ENCODE measurements at places on chromosomes 7 and 10.

GRCh38 chr7:64888901-64889685, 14.0 kb upstream of the ZNF273 start:
- H3K36me3 ChIP-seq, result no peaks in the 10 kb centered on the region
- H3K4me3 ChIP-seq, result peak overlapping the region; percentile 47
- peaks cover 47% of the 10 kb centered on the region for H3K4me1 ChIP-seq
- no peak for DNase-seq
- peak overlapping the region; percentile 7 for H3K27ac ChIP-seq

DNA sequence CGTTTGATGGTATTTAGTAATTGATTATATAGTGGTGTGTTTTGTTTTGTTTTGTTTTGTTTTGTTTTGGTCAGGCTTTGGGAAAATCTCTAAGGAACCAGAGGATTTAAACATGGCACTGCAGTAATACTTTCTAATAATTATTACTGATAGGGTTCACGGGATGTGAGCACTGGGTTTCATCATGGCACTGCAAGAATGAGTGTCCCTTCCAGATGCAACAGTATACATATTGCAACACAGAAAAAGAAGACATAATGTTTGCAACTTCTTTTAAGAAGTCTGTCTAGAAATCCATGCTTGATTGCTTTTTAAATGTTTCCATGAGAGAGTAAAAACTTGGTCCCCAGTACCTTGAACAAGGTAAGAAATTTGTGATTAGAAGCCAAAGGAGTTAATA, 2.2 kb upstream of the CDCA7L start:
- H3K4me3 ChIP-seq, result no peak overlapping the region
- peaks cover 18% of the 10 kb centered on the region for H3K4me1 ChIP-seq
- H3K27ac ChIP-seq, result no peak overlapping the region
- DNase-seq, result no peak

GRCh38 chr10:70940834-70941568, 52.6 kb upstream of the PCBD1 start:
- no peak overlapping the region for H3K27ac ChIP-seq
- no peak overlapping the region for H3K4me3 ChIP-seq
- no peaks in the 10 kb centered on the region for H3K4me1 ChIP-seq
- no peak for DNase-seq
- no peaks in the 10 kb centered on the region for H3K36me3 ChIP-seq

GRCh38 chr10:78942091-78942501, 126.7 kb upstream of the ZMIZ1 start:
- H3K27me3 ChIP-seq, result no peaks in the 10 kb centered on the region
- H3K27ac ChIP-seq, result no peak overlapping the region
- peaks cover 33% of the 10 kb centered on the region for H3K4me1 ChIP-seq
- no peaks in the 10 kb centered on the region for H3K36me3 ChIP-seq
- DNase-seq, result no peak

DNA sequence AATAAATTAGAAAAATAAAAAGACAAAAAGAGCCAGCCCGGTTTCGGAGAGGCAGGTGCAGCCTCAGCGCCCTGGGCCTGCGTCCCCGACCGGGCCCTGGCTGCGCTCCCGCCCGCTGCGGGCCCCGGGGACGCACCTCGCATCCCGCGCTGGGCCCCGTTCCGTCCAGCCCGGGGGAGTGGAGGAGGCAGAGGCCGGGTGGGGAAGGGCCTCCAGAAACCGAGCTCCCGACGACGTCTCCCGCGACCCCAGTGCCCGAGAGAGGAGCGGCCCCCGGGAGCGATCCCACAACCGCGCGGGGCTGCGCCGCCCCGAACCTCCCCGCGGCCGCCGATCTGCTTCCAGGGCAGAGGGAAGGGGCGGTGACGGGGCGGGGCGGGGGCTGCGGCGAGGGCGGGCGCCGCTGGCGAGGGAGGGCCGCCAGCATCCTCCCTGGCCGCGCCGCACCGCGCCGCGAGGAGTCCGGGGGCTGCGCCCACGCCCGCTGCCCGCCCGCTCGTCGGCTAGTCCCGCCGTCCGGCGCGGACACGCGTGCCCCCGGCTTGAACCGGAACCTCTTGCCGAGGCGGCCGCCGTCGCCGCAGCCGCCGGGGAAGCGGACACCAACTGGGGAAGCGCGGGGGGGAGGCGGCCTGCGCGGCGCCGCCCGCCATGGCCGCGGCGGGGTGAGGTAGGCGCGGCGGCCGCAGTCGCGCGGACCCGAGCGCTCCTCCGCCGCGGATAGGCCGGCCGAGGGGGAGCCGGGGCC, at the start of gene CCNY:
TSS of gene CCNY (plus strand) at position 426 of the 748 bp plus-strand sequence. CDS start 545 bp downstream, outside the sequence.
- H3K36me3 ChIP-seq, result no peaks in the 10 kb centered on the region
- DNase-seq, result peak; percentile 87
- H3K27ac ChIP-seq, result peak within 1 kb of the TSS; percentile 92

DNA sequence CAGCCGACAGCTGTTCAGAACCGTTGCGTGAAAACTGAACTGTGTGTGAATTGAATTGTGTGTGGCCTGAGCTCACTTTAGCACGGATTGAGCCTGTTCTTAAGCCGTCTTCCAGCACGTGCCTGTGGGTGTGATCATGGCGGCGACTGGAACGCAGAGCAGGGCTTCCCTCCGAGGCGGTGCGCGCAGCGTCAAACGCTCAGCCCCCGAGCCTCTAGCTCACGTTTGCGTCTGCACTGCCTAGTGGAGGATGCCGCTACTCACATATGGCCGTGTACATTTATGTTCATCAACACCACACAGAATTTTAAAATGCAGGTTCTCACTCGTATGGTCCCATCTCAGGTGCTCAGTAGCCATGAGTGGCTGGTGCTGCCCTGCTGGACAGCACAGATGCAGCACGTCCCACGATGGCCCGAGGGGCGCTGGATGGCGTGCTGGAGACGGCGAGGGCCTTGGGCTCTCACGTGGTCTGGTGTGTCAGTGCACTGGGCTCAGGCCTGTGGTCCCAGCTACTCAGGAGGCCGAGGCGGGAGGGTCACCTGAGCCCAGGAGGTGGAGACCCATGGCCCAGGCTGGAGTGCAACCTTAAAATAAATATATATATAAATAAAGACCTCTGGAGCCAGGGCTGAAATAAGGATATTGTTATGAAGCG, 22.0 kb downstream of the SUN1 start:
- no peaks in the 10 kb centered on the region for H3K4me1 ChIP-seq
- no peaks in the 10 kb centered on the region for H3K27me3 ChIP-seq
- no peak for DNase-seq
- no peak overlapping the region for H3K4me3 ChIP-seq
- peaks cover 44% of the 10 kb centered on the region for H3K36me3 ChIP-seq
- no peak overlapping the region for H3K27ac ChIP-seq

- H3K27ac ChIP-seq, result no peak overlapping the region
- H3K4me1 ChIP-seq, result no peaks in the 10 kb centered on the region
- peaks cover 12% of the 10 kb centered on the region for H3K27me3 ChIP-seq
- DNase-seq, result no peak
- no peak overlapping the region for H3K4me3 ChIP-seq
- H3K36me3 ChIP-seq, result no peaks in the 10 kb centered on the region
Measured at GRCh38 chr7:29139796-29140195, 6.5 kb downstream of the CPVL start.

DNA sequence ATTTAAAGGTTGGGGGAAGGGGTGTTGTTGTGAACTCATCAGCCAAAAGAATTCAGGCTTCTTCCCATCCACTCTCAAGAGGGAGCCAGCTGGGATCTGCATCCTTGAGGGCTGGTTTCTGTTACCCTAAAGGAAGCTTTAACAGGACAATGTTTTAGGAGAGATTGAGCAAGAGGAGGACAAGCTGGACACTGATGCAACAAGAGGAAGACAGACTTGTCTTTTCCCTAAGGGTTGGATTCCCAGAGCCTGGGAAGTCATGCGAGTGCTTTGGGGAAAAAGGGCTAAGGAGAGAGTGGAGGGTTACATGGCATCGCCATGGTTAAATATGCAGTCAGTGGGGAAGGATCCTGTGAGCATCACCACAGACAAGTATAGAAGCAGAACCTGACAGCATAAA, 47.6 kb upstream of the PDE1C start:
- DNase-seq, result no peak
- H3K27ac ChIP-seq, result no peak overlapping the region
- H3K36me3 ChIP-seq, result no peaks in the 10 kb centered on the region
- H3K4me1 ChIP-seq, result no peaks in the 10 kb centered on the region
- no peak overlapping the region for H3K4me3 ChIP-seq
- no peaks in the 10 kb centered on the region for H3K27me3 ChIP-seq

GRCh38 chr7:46664453-46664852, 743.4 kb upstream of the IGFBP3 start:
- no peak overlapping the region for H3K27ac ChIP-seq
- H3K27me3 ChIP-seq, result no peaks in the 10 kb centered on the region
- H3K4me3 ChIP-seq, result no peak overlapping the region
- no peak for DNase-seq
- peaks cover 11% of the 10 kb centered on the region for H3K4me1 ChIP-seq

GRCh38 chr10:72311667-72312066, 37.9 kb downstream of the DDIT4 start:
- no peak overlapping the region for H3K4me3 ChIP-seq
- no peaks in the 10 kb centered on the region for H3K36me3 ChIP-seq
- H3K4me1 ChIP-seq, result peaks cover 30% of the 10 kb centered on the region
- no peaks in the 10 kb centered on the region for H3K27me3 ChIP-seq

DNA sequence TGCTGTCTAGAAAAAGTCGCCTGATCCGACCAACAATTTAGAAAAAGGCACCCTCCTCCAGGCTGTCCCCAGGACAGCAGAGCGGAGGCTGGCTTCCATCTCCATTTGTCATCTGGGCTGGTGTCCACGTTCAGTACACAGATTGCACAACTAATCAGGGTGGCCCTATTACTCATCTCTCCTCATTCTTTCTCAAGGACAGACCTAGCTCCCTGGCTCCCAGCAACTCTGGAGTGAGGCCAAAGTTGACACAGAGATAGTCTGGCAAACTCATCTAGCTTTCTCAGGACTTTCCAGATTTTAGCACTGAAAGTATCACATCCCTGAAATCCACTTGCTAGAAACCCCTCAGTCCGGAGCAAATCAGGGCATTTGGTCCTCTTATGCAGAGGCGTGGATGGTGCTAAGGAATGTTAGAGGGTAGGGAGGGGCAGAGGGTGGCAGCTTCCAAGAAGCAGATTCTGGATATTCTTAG, 75.1 kb downstream of the DNAH11 start:
- peak overlapping the region; percentile 56 for H3K27ac ChIP-seq
- H3K4me1 ChIP-seq, result no peaks in the 10 kb centered on the region
- H3K27me3 ChIP-seq, result no peaks in the 10 kb centered on the region
- H3K36me3 ChIP-seq, result no peaks in the 10 kb centered on the region

DNA sequence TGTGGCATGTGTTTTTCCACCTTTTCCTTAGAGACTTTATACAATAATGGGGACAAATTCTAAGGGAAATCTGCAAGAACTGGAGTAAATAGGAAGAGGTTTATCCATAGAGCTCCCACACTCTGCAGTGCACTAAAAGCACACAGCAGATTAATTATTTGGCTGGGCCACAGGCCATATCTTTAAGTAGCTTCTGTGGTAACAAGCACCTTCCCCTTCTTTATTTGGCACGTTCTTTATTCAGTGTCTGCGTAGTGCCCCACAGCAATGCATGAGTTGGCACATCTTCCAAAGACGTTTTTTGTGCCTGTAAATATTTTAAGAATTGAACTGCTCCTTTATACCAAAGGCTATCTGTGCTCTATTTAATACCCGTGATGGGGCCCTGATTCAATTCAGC, 104.9 kb upstream of the MBL2 start:
- no peak for DNase-seq
- no peak overlapping the region for H3K27ac ChIP-seq
- peaks cover 23% of the 10 kb centered on the region for H3K4me1 ChIP-seq
- H3K4me3 ChIP-seq, result no peak overlapping the region

GRCh38 chr10:125961743-125962142, 65.4 kb downstream of the FANK1 start:
- H3K4me3 ChIP-seq, result no peak overlapping the region
- no peak for DNase-seq
- H3K4me1 ChIP-seq, result no peaks in the 10 kb centered on the region
- no peak overlapping the region for H3K27ac ChIP-seq
- no peaks in the 10 kb centered on the region for H3K27me3 ChIP-seq

GRCh38 chr10:121362026-121362425, 236.2 kb downstream of the FGFR2 start:
- H3K4me1 ChIP-seq, result no peaks in the 10 kb centered on the region
- H3K27me3 ChIP-seq, result no peaks in the 10 kb centered on the region
- no peak overlapping the region for H3K4me3 ChIP-seq
- DNase-seq, result no peak
- H3K27ac ChIP-seq, result no peak overlapping the region

- no peak overlapping the region for H3K27ac ChIP-seq
- no peaks in the 10 kb centered on the region for H3K4me1 ChIP-seq
- H3K36me3 ChIP-seq, result no peaks in the 10 kb centered on the region
- H3K27me3 ChIP-seq, result no peaks in the 10 kb centered on the region
- no peak overlapping the region for H3K4me3 ChIP-seq
Measured at GRCh38 chr10:8766899-8767298, 712.4 kb downstream of the GATA3 start.

DNA sequence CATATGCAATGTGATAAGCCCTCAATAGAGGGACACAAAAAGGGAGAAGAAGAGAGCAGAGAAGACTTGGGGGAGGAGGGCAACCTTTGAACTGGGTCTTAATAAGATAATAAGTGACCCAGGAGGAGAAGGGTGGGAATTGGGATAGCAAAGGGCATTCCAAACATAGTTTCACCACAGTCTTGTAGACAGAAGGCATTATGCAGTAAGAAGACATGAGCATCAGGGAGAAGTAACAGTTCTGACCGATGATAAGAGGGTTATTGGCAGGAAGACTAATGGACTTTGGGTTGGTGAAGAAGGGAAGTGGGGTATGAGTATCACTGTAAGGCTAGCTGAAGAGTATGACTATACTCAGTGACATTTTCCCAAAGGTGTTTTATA, 63.6 kb downstream of the TES start:
- no peaks in the 10 kb centered on the region for H3K36me3 ChIP-seq
- H3K27me3 ChIP-seq, result no peaks in the 10 kb centered on the region
- DNase-seq, result no peak
- H3K4me3 ChIP-seq, result no peak overlapping the region

- no peaks in the 10 kb centered on the region for H3K4me1 ChIP-seq
- H3K36me3 ChIP-seq, result no peaks in the 10 kb centered on the region
- peaks cover 18% of the 10 kb centered on the region for H3K27me3 ChIP-seq
- no peak for DNase-seq
- H3K27ac ChIP-seq, result no peak overlapping the region
Measured at GRCh38 chr10:98023024-98023423, 7.4 kb downstream of the CRTAC1 start.

- peak overlapping the region; percentile 70 for H3K27ac ChIP-seq
- peaks cover 23% of the 10 kb centered on the region for H3K4me1 ChIP-seq
- peak overlapping the region; percentile 43 for H3K4me3 ChIP-seq
- no peaks in the 10 kb centered on the region for H3K27me3 ChIP-seq
- no peaks in the 10 kb centered on the region for H3K36me3 ChIP-seq
- peak; percentile 79 for DNase-seq
Measured at GRCh38 chr7:143884969-143885559, 16.9 kb downstream of the TCAF1 start.

GRCh38 chr10:43901744-43902504, 253.2 kb upstream of the ZNF32 start:
- H3K27ac ChIP-seq, result no peak overlapping the region
- no peaks in the 10 kb centered on the region for H3K36me3 ChIP-seq
- DNase-seq, result no peak
- no peak overlapping the region for H3K4me3 ChIP-seq
- H3K27me3 ChIP-seq, result no peaks in the 10 kb centered on the region
- H3K4me1 ChIP-seq, result peaks cover 19% of the 10 kb centered on the region

DNA sequence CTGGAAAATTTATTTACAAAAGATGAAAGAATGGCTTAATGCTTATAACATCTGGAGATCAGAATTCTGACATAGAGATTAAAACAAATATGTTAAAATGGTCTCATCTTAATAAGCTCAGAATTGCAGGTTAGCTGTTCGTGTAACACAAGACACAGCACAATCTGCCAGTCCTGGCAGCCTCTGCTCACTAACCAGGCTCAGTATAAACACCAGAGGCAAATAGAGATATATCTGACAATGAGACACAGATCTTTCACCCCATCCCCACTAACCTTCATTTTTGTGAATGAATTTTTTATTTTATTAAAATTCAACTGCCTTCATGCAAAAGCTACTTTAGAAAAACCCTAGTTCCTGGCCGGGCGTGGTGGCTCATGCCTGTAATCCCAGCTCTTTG, 51.8 kb downstream of the RELN start:
- H3K27ac ChIP-seq, result no peak overlapping the region
- no peaks in the 10 kb centered on the region for H3K27me3 ChIP-seq
